ENCODE measurements at places on chromosomes 4 and X.

GRCh38 chr4:108443585-108443984, 176.8 kb upstream of the RPL34 start:
- no peak for DNase-seq

GRCh38 chr4:5322321-5322720, 271.0 kb downstream of the STK32B start:
- no peak for DNase-seq

DNA sequence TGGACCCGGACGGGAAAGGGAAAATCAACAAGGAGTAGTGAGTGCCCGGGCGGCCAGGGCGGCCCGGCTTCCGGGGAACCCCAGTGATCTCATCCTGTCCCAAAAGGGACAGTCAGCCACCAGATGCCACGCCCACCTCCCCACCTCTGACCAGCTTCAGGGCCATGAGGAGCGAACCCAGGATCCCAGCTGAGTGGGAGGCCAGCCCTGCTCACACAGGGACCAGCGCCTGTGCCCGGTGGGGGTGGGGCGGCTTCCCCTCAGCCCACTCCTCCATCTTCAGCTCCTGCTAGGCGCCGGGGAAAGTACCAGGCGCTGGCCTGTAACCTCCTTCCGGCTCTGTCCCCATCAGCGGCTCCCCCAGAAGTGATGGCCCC, 6.2 kb downstream of the MYL5 start:
- DNase-seq = no peak

GRCh38 chr4:22356987-22357596, 158.8 kb downstream of the ADGRA3 start:
- DNase-seq = no peak

DNA sequence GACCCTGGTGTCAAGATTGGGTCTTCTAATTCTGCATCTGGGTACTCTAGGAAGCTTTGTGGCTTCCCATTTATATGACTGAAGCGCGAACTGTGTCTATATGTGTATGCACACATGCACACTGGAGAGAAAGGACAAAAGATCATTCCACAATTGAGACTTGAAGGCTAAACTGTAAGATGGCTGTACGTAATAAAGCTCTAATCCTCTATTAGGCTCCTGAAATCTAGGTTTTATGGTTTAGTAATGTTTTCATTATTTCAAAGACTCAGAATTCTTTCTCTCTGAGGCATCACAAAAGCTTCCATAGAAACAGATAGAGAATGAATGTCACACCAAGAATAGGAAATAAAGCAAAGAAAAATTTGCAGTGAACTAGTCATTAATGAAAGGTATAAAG, 320.7 kb upstream of the FTHL17 start:
- no peak for DNase-seq

- no peak for DNase-seq
Observed at GRCh38 chr4:154732669-154733068, 11.1 kb upstream of the LRAT start.

GRCh38 chr4:139764182-139764581, 98.6 kb downstream of the MGST2 start:
- DNase-seq = no peak

- DNase-seq = no peak
Observed at GRCh38 chr4:41594432-41594831, 56.5 kb downstream of the LIMCH1 start.

- DNase-seq = no peak
Observed at GRCh38 chr4:7585768-7586167, 151.0 kb upstream of the PSAPL1 start.

DNA sequence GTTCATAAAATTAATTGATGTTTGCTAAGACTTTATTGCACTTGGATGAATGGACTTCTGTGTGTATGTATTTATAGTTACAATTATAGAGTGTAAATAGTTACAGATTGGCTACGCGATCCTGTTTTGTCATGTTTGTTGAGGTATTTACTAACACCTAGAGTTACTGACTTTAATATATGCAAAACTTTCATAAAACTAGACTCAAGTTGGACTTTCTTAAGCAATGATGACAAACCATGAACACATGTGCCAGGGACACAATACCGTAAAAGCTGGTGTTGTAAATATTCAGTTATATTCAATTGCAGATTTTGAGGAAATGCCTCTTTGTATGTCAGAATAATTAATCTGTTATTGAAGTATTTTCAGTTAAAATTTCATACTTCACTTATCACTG, 6.1 kb downstream of the GRIA2 start:
- DNase-seq = no peak

GRCh38 chrX:28042260-28042659, 61.0 kb upstream of the DCAF8L1 start:
- DNase-seq = no peak

DNA sequence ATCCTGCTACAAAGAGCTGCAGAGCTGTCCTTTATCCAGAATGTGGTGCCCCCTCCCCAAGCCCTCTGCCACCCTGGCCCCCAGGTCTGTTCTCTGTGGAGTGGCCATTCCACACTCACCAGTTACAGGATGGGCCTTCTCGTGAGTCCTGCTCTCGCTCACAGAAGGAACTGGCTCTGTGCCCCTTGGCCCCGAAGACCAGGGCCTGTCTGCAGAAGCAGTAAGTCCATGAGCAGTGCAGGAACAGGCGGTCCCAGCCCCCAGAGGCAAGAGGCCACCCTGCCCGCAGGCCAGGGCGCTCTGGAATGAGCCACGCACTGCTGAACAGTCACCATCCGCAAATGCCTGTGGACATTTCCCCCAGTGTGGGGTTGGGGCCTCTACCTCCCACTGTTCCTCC, 92.2 kb downstream of the DCTD start:
- no peak for DNase-seq

DNA sequence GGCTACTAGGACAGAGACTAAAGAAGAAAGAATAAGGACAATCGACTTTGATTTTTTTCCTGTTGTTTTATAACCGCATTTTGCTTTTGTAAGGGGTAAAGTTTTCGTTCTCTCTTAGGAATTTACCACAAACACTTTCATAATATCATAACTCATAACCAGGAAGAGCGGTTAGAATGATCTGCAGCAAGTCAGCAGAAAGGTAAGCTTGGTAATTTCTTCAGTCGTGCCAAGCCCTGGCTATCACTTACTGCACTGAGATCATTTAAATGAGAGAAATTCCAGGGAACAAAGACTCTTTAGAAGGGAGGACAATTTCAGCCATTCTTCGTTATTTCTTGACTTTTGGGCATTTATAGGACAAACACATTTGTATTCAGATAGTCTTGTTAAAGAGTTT, 258.1 kb downstream of the UNC5C start:
- no peak for DNase-seq

DNA sequence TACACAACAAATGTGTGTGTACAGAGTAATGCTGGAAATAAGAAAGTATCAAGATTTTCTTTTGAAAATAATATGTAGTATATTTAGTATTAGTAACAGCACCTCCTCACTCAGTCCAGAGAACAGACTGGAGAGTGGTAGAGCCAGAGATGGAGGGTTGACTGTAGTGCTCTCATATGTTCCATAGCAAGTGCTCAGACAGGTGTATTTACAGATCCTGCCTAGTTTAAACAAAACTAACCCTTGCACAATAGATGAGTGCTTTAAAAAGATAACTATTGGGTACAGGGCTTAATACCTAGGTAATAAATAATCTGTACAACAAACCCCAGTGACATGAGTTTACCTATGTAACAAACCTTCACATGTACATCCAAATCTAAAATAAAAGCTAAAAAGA, 381.0 kb upstream of the EMCN start:
- no peak for DNase-seq

GRCh38 chr4:27327421-27328181, 467.0 kb downstream of the STIM2 start:
- DNase-seq = no peak

- no peak for DNase-seq
Observed at GRCh38 chr4:11155208-11155867, 273.4 kb downstream of the HS3ST1 start.

DNA sequence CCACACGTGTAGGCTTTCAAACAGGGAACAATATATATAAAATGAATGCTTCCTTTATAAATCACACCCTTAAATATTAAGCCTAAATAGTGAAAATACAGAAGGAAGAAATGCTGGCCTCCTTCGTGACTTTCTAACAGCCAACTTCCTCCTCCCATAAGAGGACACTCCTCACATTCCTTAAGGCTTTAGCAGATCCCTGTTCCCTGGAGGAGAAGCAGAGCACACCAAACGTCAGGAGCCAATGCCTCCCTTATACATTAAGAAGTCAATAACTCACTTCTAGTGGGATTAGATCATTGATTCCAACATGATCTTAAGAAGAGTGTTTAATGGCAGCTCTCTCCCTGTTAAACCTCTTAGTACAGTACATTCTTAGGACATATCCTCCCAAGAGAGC, 108.4 kb upstream of the FAM241A start:
- no peak for DNase-seq

- DNase-seq = no peak
Observed at GRCh38 chr4:152586668-152587067, 50.8 kb upstream of the FBXW7 start.

DNA sequence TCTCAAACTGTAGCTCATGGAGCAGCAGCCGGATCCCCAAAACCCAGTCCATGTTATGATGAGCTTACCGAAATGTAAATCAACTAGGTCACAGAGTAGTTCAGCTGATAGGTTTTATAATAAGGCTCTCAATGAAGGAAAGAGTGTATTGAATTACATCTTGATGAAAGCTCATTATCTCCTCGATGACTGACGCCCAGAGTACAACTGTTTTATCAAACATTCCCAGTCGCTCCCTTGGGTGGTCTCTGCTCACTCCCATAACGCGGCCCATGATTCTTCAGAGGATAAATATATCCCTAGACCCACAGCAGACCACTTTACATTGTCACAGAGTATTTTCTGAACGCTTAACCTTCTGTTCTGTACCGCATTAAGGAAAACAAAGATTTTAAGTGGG, 452.3 kb upstream of the GALNT7 start:
- no peak for DNase-seq

DNA sequence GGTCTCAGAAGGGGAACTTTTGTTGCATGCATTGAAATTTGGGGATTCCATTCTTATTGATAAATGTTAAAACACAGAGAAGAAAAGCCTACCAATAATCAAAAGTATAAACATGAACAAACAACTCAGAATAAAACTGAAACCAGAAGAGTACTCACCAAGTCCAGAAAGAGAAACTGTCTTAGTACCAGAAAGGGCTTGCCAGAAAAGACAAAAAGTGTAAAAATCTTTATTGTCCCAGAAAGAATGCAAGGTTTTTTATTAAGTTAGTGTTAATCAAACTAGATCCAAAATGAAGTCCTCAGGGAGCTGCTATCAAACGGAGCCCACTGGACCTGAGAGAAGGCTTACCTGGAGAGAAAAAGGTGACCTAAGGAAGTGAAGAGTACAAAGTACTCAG, 897.5 kb downstream of the PCDH7 start:
- no peak for DNase-seq

DNA sequence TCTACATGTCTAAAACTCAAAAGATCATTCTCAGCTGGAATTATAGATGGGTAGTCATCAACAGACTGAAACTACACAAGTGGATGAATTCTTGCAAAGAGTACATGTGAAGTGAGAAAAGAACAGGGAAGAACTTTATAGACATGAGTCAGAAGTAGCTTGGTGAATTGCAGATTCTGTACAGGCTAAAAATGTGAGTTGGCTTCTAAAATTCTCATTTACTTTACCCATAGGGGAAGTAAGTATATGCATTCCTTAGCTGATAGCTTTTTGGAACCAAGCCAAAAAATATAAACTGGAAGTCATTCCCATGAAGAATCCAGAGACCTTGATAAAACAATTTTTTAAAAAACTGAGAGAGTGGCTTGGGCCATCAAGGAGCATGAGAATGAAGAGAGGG, 584.2 kb upstream of the FTHL17 start:
- no peak for DNase-seq

DNA sequence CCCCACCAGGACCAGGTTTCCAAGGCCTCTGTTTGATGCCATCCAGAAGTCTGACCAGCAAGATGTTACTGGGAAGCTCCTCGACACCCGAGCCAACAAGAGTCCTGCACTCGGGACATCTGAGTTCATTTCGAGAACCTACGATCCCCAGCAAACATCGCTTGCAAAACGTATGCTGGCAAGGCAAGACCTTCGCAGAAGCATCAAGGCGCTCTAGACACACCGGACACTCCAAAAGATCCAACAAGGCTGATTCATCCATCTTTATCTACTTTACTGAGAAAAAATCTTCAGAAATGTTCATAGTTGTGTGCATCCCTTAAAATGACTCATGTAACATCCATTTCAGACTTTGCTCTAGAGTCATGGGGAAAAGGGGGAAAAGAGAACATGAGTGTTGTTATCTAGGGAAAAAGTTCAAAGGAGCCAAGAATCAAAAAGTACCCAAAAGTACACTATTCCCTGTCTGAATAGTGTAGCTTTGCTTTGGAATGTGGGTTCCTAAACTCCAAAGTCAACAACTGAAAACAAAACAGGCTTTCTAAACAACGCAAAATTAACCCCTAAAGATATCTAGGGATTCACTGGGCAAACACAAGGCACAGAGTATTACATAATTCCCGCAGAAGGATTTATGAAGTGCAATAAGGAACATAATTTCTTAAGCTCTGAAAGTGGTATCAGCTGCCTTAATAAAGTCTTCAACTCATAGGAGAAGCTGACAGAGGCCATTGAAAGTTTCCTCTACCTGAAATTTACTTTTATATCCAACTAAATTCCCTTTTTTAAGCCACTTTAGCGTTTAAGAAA, 1.6 kb downstream of the SH3RF1 start:
- no peak for DNase-seq

DNA sequence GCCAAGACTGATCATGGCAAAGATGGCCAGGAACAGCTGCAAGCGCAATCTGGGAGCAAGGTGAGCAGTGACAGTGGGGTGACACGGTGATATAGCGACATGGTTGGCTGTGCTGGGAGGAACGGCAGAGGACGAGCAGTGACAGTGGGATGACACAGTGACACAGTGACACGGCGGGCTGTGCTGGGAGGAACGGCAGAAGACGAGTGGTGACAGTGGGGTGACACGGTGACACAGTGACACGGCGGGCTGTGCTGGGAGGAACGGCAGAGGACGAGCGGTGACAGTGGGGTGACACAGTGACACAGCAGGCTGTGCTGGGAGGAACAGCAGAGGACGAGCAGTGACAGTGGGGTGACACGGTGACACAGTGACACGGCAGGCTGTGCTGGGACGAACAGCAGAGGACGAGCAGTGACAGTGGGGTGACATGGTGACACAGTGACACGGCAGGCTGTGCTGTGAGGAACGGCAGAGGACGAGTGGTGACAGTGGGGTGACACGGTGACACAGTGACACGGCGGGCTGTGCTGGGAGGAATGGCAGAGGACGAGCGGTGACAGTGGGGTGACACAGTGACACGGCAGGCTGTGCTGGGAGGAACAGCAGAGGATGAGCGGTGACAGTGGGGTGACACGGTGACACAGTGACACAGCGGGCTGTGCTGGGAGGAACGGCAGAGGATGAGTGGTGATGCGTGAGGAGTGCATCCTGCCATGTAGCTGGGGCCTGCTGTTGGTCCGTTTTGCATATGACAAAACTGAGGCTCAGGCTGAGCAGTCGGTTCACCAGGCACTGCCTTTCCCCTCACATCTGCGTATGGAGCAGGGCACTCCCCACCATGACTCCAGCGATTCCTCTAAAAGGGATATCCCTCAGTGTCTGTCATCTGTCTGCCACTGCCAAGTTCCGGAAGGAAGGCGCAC, 36.0 kb upstream of the MXD4 start:
- peak; percentile 13 for DNase-seq

Data from GM12892 (cell line).